ENCODE measurements at places on chromosomes 1 and 21.

DNA sequence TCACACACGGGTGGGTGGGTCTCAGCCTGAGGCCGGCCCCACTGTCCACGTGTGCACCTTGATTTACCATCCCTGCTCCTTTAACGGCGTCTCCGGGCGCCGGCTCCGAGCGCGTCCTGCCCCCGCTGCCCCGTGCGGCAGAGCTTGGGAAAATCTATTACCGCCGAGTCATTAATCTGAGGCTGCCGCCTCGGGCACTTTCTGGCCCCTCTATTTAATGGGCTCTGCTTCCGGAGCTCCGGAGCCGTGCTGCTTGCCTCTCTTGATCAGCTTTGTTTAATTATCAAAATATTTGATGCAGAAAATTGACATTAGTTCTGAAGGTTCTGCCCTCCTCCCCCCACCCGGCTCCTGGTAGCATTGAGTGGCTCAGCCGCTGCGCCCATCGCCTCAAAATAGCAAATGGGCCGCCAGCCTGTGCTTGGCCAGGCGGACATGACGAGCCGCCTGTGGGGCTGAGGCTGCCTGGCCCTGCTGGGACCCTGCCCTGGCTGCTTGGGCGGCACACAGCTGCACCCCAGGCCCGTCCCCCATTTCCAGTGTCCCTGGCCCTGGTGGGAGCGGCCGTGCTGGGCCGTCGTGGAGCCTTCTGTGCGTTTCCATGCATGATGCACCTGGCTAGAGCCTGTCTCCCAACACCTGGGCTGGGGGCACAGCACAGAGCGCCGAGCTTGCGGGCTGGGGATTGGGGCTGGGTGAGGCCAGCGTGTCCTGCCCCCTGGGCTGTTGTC lies 81.6 kb upstream of the TTC34 start:
- no peak for DNase-seq

- no peak for DNase-seq
These were observed 552 bp downstream of the DLGAP3 start for GRCh38 chr1:34928699-34929496.

DNA sequence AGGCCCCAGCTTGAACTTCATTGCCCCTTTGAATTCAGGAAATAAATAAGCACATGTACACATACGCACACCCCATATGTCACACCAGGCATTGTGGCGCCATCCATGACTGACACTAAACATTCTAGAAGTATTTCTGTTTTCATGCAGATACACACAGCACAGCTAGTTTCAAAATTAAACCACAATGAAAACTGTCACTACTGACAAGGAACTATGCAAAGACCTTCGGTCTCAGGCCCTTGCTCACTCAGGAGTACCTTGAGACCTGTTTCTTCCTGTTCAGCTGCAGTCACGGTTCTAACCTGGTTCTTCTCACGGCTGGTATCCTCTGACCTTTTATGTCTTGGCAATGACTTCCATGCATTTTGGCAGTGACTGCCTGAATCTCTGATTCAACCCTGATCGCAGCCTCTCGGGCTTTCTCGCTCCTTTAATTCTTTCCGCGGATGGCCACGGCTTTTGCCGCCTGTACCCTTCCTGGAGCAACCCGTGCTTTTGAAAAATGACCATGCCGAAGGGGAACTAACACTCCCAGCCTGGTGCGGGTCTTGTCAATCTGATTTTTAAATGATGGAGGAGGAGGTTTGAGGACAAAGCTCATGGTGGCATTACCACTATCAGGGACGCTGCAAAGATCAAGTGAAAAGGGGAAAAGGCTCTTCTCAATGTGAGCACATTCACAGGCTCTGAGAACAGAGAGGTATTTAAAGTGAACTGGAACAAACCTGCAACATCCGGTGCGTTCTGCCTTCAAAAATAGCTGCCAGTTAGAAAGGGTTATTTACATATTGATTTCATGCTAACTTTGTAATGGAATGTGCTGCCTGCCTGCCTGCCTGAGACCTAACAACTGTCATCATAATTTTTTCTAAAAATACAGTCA lies 384.6 kb downstream of the RRAGC start:
- no peak for DNase-seq

GRCh38 chr1:21705303-21705980 lies 36.3 kb upstream of the RAP1GAP start:
- peak; percentile 16 for DNase-seq

DNA sequence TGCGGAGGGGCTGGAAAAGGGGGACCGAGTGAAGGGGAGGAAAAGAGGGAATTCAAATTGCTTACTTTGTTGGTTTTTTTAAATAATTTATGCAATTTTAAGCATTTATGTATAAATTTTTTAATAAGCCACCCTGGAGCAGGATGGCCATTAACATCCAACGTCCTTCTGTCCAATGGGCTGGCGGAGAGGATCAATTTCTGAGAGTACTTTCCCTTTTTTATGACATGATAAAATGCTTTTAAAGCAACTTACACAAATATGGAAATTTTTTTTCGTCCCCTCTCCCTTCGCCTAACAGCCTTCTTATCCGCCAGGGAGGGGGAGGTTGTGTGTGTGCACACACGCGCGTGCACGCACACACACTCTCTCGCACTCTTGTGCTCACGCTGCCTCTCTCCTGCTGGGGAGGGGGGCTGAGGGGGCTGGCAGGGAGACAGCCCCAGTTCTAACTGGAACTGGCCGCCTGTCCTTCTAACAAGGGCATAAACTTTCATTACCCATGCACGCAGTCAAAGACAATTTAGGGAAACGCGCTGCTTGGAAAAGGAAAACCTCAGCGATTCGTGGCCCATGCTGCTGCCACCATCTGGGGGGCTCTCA lies 123.2 kb downstream of the CASZ1 start:
- no peak for DNase-seq

GRCh38 chr1:228982637-228983036 lies 247.4 kb downstream of the RHOU start:
- DNase-seq, result no peak

GRCh38 chr1:225911191-225912130 lies 12.6 kb downstream of the PYCR2 start:
- no peak for DNase-seq

- no peak for DNase-seq
These were observed 500.5 kb downstream of the BRINP3 start for GRCh38 chr1:189977184-189977583.

DNA sequence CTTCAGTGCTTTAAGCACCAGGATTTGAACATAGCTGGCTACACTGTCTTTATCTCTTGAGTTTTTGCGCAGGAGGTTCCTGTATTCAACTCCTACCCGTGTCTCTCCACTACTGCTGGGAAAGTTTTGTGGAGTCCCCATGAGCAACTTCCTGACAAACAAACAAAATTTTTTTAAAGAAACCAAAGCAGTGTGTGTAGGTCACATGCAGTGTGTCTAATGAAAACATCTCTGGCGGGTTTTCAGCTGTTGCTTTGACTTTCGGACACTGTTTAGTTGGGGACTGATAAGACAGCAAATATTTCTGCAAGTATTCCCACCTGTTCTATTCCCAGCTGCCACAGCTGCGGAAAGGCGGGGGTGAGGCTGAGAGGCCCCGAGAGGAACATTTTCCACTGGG lies 2.0 kb downstream of the PSEN2 start:
- no peak for DNase-seq

- DNase-seq, result no peak
These were observed 3.2 kb upstream of the LRRN2 start for GRCh38 chr1:204688776-204689175.

DNA sequence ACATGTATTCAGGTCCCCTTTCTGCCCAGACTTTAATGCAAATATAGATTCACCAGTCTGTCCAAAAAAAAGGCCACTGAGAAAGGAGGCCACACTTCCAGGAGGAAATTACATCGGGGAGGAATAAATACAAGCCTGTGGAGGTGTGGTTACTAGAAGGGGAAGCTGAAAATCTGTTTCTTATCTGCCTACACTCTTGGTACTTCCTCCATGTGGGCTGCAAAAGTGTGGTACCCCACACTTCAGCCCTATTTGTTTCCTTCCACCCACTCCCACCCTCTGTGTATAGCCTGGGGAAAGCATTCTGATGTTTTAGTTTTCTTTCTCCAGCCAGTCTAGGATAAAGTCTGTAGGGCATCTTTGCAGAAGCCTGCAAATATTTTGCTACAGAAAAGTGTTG lies 38.4 kb downstream of the UTP25 start:
- DNase-seq, result no peak

DNA sequence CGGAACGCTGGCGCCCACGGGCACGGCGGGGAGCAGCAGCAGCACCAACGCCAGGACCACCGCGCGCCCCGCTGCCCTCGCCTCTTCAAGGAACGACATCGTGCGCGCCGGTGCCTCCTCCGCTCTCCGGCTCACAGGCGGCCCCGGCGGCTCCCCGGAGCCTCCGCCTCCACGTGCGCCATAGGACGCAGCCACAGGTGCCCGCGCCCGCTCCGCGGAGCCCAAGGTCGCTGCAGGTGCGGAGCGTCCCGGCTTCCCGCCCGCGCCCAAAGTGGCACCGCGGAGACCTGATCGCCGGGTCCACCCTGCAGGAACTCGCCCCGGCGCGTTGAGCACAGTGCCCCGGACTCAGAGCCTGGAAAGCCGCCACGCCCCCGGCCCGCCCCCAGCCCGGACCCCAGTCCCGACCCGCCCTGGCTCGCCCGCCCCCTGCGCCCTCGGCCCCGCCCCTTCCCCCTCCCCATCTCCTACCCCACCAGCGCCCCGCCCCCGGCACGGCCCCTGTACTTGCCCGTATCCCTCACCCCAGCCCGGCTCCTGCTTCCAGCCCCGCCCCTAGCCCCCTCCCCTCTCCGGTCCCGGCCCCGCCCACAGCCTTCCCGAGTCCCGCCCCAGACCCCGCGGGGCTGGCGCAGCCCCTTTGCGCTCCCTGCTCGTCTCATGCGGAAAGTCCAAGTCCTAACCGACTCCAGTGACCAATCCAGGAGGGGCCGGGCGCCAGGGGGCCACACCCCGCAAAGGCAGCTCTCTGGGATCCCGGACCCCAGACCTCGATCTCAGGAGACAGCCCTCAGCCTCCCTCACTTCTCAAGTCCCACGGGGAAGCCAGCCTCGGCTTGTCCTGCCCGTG lies at the start of gene MEGF6:
TSS of gene MEGF6 (minus strand) at position 339 of the 850 bp plus-strand sequence. CDS start at position 99, 240 bp downstream.
- peak; percentile 88 for DNase-seq

- DNase-seq, result no peak
These were observed 72.6 kb upstream of the USP24 start for GRCh38 chr1:55287723-55288122.

DNA sequence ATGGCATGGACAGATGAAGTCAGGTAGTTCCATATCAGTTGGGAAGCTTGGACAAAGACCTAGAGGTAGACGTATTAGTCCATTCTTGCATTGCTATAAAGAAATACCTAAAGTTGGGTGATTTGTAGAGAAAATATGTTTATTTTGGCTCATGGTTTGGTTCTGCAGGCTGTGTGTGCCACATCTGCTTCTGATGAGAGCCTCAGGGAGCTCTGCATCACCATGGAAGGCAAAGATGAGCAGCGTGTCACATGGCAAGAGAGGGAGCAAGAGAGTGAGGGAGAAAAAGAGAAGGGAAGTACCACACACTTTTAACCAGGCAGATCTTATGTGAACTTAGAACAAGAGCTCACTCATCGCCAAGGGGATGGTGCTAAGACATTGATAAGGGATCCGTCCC lies 9.0 kb downstream of the TSACC start:
- DNase-seq, result no peak

DNA sequence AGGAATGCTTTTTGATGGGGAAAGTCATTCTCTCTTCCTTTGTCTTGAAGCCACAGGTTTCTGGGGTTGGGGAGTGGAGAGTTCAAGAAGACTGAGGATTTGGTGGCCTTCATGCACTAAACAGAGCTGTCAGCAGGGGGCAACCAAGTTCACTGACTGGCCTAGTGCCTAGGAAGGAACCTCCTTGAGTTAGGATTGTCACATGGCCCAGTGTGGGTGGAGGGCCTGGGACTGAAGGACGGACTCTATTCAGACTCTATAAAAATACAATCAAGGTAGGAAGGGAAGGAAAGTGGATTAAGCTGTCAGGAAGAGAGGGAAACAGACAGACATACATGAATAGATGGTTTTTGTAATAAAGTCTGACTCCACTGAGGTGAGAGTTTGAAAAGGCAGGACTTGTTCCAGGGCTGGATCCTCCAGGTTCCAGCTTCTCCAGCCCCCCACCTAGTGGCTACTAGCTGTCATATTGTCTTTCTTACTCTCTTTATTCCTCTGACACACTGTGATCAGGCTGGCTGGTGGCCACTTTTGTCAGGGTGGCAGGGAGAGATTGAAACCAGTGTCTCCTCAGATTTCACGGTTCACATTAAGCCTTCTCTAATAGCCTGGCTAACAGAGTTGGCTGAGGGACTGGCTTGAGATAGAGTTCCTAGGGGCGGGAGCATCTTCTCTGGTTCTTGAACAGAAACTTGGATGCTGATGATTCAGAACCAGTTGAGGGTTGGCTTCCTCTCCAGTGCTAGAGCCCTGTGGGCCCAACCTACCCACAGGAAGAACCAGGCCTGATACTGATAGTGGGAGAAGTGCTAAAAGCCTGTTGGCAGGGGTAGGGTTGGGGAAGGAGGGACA lies 4.1 kb upstream of the SH3BGRL3 start:
- DNase-seq, result peak; percentile 88

- no peak for DNase-seq
These were observed 272.9 kb upstream of the CSF3R start for GRCh38 chr1:36755303-36756230.

DNA sequence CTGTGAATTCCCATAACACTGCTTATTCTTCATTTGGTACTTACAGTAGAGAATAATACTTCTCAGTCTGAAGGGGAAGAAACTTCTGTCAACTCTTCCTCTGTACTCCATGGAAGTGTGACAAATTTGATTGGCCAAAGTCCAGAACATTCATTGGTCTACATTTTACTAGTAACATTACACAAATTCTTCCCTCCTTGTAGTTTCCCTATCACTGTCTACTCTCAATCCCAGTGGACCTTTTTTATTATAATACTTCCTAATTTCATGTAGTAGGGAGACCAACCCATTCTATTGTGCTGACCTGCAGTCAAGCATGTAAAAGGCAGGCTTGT lies 74.7 kb downstream of the ALG6 start:
- no peak for DNase-seq

DNA sequence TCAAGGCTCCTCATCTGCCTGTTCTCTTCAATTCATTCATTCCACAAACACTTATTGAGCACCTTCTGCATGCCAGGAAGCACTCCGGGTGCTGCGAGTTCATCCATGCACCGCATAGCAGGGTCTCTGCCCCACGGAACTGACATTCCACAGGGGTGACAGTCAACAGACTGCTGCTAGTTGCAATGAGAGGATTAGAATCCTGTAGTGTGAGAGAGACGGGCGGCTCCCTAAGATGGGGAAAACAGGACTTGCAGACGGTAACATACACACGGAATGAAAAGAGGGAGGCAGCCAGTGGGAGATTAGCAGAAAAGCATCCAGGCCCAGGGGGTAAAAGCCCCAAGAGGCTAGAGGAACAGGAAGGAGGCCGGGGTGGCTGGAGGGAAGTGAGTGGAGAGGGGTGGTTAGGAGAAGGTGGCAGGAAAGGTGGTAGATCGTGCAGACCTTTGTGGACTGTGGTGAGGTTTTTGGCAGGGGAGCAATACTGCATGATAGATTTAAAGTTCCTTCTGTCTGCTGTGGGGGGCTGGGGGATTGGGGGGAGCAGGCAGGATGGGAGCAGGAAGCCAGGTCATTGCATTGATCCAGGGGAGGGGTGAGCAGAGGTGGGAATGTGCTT lies 6.6 kb downstream of the TNFRSF8 start:
- DNase-seq, result no peak

- DNase-seq, result no peak
These were observed 30.0 kb upstream of the LRRC8C start for GRCh38 chr1:89602871-89603404.
